Stimulated activated naive CD8-positive, alpha-beta T cell treated with anti-CD3 and anti-CD28 coated beads, Interleukin-15, Interleukin-2, amounts not matched to agents 100 U/mL and 50 U/mL, for 24 hours (primary cell): ENCODE measurements at places on chromosomes 16 and 17.

- DNase-seq: peak; percentile 85
These were observed 1.4 kb upstream of the SLC22A31 start for GRCh38 chr16:89201439-89202377.

- no peak for DNase-seq
These were observed 3.9 kb downstream of the XYLT1 start for GRCh38 chr16:17466876-17467275.

GRCh38 chr16:88691924-88692560 is 5.7 kb upstream of the SNAI3 start:
- DNase-seq: peak; percentile 40

GRCh38 chr16:76756951-76757350 is 434.0 kb upstream of the MON1B start:
- DNase-seq: no peak

DNA sequence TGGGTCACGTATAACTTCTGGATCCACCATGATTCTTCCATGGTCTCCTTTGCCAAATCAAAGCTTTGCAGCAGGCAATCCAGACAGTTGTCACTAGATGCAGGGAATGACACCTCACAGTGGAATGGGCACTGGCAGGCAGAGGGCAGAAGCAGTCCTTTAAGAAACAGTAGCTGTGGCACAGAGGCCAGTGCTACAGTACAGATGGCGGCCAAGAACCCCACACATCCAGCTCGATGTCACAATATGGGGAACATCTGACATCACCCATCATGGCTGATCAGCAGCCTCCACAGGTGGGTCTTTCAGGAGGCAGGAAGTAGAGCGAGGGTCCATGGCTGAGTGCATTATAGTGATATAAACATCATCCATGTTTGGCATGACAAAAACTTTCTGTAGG is 18.8 kb upstream of the ERN1 start:
- DNase-seq: no peak

DNA sequence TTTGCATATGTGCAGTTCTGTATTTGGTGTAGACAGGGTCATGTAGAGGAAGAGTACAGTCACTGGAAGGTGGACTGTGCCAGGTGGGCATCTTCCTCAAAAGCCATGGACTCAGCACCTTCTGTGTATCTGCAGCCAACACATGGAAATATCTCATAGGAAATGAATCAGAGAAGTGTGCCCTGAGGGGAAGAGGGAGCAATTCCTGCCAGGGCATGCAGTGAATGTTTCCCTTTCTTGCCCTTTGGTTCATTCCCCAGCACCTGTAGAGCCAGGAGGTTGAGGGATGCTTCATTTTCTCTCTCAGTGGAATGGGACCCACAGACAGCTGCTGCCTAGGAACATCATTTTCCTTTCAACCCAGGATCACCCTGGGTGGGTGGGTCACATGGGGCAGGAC is 146.1 kb upstream of the HSBP1 start:
- no peak for DNase-seq

- no peak for DNase-seq
These were observed 34.8 kb downstream of the COTL1 start for GRCh38 chr16:84582958-84583516.

GRCh38 chr17:78624324-78625151 is 47.3 kb upstream of the DNAH17 start:
- no peak for DNase-seq

- DNase-seq: peak; percentile 80
These were observed 60.0 kb upstream of the MPHOSPH6 start for GRCh38 chr16:82229800-82230619.

- no peak for DNase-seq
These were observed 9.0 kb downstream of the DNAAF8 start for GRCh38 chr16:4743226-4743878.

- DNase-seq: no peak
These were observed 8.1 kb upstream of the EPX start for GRCh38 chr17:58184308-58184985.

- DNase-seq: no peak
These were observed 34.5 kb downstream of the HSBP1 start for GRCh38 chr16:83842291-83842690.

GRCh38 chr16:76276745-76277438 is at the start of gene CNTNAP4:
CNTNAP4 (plus strand) TSS chr16:76277401; CDS start chr16:76277663, 262 bp downstream.
- DNase-seq: no peak

DNA sequence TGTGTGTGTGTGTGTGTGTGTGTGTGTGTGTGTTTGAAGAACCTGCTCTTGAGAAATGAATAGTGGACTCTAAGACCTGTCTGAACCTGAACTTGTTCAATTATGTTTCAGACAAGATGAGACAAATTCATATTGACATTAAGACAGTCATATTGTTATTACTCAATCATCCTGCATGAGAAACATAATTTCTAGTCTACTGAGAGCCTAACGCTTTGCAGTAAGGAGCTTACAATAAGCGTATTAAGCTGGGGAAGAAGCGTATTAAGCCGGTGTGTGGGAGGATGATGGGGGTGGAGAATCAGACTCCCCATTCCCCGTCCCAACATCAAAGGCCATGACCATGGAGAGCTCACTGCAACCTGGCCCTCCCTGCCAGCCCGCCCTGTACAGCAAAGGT is 22.4 kb upstream of the MNT start:
- no peak for DNase-seq

- DNase-seq: no peak
These were observed 98.4 kb downstream of the XYLT1 start for GRCh38 chr16:17372386-17372785.

- no peak for DNase-seq
These were observed 44.4 kb downstream of the TNRC6A start for GRCh38 chr16:24773771-24774427.

DNA sequence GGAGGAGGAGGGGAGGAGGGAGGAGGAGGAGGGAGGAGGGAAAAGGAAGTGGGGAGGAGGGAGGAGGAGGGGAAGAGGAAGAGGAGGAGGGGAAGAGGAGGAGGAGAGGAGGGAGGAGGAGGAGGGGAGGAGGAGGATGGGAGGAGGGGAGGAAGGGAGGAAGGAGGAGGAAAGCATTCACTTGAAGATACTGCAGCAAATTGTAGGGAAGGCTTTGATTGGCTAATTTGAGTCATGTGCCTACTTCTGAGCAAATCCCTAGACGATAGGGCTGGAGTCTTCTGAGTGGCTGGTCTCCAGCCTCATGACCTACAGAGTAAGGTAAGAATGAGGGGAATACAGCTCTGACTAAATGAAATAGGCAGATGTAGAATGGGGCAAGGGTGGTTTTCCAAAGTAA is 783.2 kb upstream of the RBFOX1 start:
- DNase-seq: no peak

GRCh38 chr17:45432405-45433158 is at the start of gene ARHGAP27:
ARHGAP27 (minus strand) TSS chr17:45432870; CDS start chr17:45430279, 2,591 bp downstream.
- DNase-seq: peak; percentile 31

GRCh38 chr17:78364436-78365281 is 4.8 kb upstream of the SOCS3 start:
- peak; percentile 68 for DNase-seq

- DNase-seq: peak; percentile 18
These were observed 31.1 kb downstream of the RAI1 start for GRCh38 chr17:17712268-17712924.

GRCh38 chr17:61139219-61139618 is 260.4 kb upstream of the TBX2 start:
- peak; percentile 48 for DNase-seq

- DNase-seq: no peak
These were observed 14.3 kb upstream of the SLC35B1 start for GRCh38 chr17:49722066-49722465.

- no peak for DNase-seq
These were observed 116.9 kb upstream of the CACNG3 start for GRCh38 chr16:24139282-24139681.

GRCh38 chr17:193841-194806 is 12.7 kb upstream of the DOC2B start:
- DNase-seq: no peak

DNA sequence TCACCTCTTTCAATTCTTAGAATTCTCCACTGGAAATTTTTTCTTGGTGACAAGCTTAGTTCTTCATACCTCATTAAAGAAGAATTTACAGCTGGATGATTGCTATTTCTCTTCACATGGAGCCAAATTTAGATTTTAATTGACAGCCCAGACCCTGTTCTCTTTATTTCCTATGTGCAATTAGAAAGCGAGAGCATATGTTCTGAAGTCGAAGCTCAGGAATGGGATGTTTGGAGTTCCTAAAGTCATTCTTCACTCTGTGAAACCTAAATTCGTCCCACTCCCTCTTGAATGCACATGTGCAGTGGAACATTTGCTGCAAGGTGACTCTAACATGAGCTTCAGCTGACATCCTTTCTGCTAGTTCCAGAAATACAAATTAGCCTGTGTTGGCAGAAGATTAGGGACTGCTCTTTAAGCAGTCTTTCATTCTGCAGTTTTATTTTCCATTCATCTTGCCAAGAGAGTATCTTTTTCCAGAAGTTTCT is 129.3 kb upstream of the KCNJ16 start:
- no peak for DNase-seq

DNA sequence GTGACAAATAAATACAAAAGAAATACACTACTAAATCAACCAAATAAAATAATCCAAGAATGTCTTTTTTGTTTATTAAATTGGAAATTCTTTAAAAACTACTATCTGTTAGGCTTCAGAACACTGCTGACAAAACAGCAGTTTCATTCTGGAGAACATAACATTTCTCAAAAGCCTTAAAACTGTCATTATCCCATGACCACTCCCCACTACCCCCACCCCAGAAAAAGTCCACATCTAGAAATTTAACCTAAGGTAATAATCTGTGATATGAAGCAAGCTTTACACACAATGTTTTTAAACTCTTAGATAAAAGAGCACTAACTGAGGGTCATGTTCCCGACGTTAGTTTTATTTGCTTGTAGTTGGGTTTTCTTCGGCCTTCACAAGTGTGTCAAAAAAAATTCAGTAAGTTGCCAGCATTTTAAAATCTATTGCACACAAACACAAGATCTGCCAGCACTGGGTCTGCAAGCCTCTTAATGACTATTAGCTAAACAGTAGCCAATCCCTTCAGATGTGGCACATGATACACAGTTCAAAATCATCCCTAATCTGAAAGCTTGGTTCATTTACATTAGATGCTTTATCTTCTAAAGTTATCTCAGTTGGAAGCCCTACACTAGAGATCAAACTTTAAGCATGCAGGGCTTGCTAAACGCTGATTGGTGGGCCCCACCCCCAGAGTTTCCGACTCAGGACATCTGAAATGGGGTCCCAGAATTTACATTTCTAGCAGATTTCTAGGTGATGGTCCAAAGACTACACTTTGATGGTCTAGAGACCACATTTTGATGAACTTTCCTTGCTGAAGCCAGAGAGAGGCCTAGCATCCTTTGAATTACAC is 75.2 kb downstream of the KANSL1 start:
- no peak for DNase-seq

GRCh38 chr17:9202532-9202931 is 181.2 kb downstream of the NTN1 start:
- DNase-seq: no peak

DNA sequence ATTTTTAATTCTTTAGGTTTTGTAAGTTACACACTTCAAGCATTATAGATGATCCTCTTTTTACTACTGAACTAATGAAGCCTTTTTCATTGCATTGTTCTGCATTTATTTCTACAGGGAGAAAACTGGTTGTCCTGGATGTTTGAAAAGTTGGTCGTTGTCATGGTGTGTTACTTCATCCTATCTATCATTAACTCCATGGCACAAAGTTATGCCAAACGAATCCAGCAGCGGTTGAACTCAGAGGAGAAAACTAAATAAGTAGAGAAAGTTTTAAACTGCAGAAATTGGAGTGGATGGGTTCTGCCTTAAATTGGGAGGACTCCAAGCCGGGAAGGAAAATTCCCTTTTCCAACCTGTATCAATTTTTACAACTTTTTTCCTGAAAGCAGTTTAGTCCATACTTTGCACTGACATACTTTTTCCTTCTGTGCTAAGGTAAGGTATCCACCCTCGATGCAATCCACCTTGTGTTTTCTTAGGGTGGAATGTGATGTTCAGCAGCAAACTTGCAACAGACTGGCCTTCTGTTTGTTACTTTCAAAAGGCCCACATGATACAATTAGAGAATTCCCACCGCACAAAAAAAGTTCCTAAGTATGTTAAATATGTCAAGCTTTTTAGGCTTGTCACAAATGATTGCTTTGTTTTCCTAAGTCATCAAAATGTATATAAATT is 53.0 kb downstream of the TUBD1 start:
- no peak for DNase-seq

GRCh38 chr17:79792984-79793923 is 3.6 kb downstream of the CBX8 start:
- no peak for DNase-seq

- no peak for DNase-seq
These were observed 18.4 kb downstream of the CFAP20 start for GRCh38 chr16:58110571-58111301.

GRCh38 chr16:88007321-88007731 is 56.1 kb downstream of the BANP start:
- DNase-seq: no peak

- DNase-seq: no peak
These were observed 24.3 kb downstream of the CDRT15 start for GRCh38 chr17:14212401-14212800.

GRCh38 chr17:75864448-75864871 is 9.3 kb upstream of the WBP2 start:
- peak; percentile 57 for DNase-seq

GRCh38 chr16:2151188-2152091 is 3.0 kb downstream of the RAB26 start:
- DNase-seq: peak; percentile 32

- no peak for DNase-seq
These were observed 69.4 kb downstream of the CCDC182 start for GRCh38 chr17:57675427-57676387.

- no peak for DNase-seq
These were observed 6.9 kb downstream of the MT1X start for GRCh38 chr16:56689171-56689570.
